Cardiac muscle cell (in vitro differentiated cells and primary cell): ENCODE measurements at places on chromosomes 3 and 15. TPM values are rescaled to one million over a fixed set of nuclear protein-coding genes. Genes with fewer than 3 reads are reported as not detected.

- H3K4me3 ChIP-seq: no peak overlapping the region
- H3K27ac ChIP-seq: no peak overlapping the region
- H3K27me3 ChIP-seq: peaks cover 81% of the 10 kb centered on the region
- H3K4me1 ChIP-seq: no peaks in the 10 kb centered on the region
Measured at GRCh38 chr3:44076221-44076829, 165.4 kb upstream of the TOPAZ1 start.

GRCh38 chr3:194395212-194395611 lies 3.9 kb downstream of the GP5 start:
- peaks cover 33% of the 10 kb centered on the region for H3K27me3 ChIP-seq
- H3K4me1 ChIP-seq: no peaks in the 10 kb centered on the region
- no peak for DNase-seq
- no peaks in the 10 kb centered on the region for H3K36me3 ChIP-seq
- H3K4me3 ChIP-seq: no peak overlapping the region

The CD80 gene
- 0.28 and 0.39 TPM in 2 replicates for total RNA-seq

The IL17RE gene
- 1.3 and 3.7 TPM in 2 replicates for total RNA-seq

The TWF2 gene
- 53.0 and 70.5 TPM in 2 replicates for total RNA-seq
